ENCODE measurements at places on chromosomes 5 and 9.

DNA sequence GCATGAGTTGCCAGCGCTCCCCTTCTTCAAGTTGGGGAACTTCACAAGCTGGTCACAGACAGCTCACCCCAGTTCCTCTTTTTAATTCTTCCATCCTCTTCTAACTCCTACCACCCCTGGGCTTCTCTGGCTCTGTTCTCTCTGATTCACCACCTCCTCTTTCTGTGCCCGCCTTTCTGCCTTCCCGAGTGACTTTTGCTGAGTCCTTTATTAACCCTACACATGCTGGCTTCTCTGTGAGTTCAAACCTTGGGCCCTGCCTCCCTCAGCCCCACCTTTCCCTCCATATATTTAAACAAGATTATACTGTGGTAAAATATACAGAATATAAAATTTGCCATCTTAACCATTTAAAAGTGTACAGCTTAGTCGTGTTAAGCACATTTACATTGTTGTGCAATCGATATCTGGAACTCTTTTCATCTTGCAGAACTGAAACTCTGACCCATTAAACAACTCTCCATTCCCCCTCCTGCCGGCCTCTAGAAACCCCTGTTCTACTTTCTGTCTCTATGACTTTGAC lies 32.0 kb downstream of the SLC46A2 start:
- H3K36me3 ChIP-seq: no peaks in the 10 kb centered on the region
- no peak for DNase-seq
- no peak overlapping the region for H3K4me3 ChIP-seq
- H3K27me3 ChIP-seq: no peaks in the 10 kb centered on the region
- H3K27ac ChIP-seq: no peak overlapping the region

DNA sequence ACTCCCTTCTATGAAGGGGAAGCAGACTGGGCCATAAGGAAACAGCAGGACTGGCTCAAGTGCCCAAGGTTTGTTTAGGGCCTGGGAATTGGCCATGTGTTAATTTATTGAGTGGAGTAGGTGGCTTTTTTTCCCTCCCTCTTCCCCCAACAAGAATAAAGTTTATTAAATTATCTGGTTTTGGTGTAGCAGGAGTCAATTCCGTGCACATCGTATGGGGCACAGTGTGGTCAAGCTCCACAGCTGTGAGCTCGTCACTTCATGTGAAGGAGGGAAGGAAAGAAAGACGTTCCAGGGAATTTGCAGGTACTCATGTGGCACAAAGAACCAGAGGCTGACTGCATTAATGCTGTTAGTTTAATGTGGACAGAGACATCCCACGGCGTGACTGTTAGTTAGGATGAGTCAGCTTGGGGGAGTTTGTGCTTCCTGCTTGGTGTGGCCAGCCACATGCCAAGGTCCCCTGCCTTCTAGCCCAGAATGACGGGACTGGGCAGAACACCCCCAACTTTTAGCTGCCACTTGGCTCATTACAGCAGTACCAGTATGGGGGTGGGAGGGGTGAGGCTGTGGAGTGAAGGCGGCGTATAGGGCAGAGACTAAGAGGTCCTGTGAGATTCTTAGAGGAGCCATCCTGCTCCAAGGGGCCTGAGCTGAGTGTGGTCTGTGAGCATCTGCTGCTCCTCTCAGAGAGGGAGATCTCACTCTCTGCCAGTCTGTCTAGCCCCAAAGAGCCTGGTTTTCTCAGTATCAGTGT lies 33.2 kb downstream of the CSF1R start:
- no peaks in the 10 kb centered on the region for H3K4me1 ChIP-seq
- H3K27ac ChIP-seq: no peak overlapping the region
- H3K4me3 ChIP-seq: no peak overlapping the region
- peaks cover 48% of the 10 kb centered on the region for H3K36me3 ChIP-seq
- no peaks in the 10 kb centered on the region for H3K27me3 ChIP-seq

DNA sequence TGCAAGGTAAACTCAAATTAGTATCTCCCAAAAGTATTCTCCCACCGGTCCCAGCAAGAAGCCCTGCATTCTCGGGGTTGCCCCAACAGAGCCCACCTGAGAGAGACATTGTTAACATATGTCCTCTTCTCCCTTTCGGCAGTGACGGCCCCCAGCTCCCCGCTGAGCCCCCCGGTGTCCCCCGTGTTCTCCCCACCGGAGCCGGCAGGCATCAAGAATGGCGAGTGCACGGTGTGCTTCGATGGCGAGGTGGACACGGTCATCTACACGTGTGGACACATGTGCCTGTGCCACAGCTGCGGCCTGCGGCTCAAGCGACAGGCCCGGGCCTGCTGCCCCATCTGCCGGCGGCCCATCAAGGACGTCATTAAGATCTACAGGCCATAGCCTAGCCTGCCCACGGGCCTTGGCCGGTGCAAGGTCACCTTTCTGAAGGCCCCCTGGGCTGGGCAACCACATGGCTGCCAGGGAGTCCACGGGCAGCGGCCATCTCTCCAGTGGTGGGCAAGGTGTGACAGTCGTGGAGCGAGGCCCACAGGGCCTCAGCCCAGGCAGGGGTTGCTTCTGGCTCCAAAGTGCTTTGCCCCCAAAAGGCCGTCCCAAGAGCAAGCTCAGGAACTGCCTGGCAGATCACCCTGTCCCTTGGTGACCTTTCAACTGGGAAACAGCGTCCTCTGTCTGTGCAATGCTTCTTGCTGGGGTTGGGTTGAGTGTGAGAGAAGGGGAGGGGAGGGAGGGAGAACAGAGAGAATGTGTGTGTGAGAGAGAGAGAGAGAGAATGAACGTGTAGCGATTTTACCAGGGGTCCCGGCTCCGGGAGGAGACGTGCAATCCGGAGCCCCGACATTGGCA lies 45.7 kb downstream of the NEURL1B start:
- no peaks in the 10 kb centered on the region for H3K36me3 ChIP-seq
- no peak overlapping the region for H3K27ac ChIP-seq
- DNase-seq: no peak
- H3K27me3 ChIP-seq: no peaks in the 10 kb centered on the region

DNA sequence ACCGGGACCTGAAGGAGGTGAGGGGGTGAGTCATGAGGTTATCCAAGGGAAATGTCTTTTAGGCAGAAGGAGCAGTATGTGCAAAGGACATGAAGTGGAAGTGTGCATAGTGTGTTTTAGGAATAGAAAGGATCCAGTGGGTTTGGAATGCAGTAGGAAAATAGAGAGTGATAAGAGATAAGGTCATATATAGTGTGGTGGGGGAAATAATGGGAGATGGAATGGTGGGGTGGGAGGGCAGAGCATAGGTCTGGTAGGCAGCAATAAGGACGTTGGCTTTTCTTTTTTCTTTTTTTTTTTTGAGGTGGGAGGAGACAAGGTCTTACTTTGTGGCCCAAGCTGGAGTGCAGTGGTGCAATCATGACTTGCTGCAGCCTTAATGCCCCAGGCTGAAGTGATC lies 17.8 kb downstream of the SNX24 start:
- H3K4me3 ChIP-seq: no peak overlapping the region
- H3K4me1 ChIP-seq: no peaks in the 10 kb centered on the region
- H3K27me3 ChIP-seq: no peaks in the 10 kb centered on the region

DNA sequence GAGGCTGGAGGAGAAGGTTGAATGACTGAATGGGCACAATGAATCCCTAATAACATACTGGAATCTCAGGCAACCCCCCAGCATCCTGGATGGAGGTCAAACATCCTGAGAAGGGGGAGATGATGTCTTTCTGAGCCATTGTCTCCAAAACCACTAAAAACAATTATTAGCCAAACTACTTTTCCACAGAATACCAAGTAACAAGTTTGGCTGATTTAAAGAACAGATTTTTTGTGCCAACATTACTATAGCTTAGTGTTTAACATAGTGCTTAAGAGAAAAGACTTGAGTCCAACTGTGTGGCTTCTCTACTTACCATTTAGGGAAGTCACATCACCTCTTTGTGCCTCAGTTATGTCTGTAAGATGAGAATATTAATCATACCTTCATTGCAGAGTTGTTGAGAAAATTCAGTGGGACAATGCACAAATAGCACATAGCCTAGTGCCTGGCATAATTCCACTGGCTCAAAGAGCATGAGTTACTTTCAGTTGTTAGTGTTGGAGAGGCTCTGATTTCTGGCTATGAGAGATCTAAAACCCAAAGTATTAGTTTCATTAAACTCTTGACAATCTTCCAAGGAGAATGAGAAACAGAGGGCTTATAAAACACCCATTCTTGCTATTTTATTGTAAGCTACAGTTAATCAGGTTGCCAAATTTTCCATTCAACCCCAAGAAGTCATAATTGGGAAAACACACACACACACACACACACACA lies 111.3 kb upstream of the NR3C1 start:
- H3K4me1 ChIP-seq: no peaks in the 10 kb centered on the region
- H3K27ac ChIP-seq: no peak overlapping the region
- no peaks in the 10 kb centered on the region for H3K27me3 ChIP-seq
- no peak overlapping the region for H3K4me3 ChIP-seq
- no peaks in the 10 kb centered on the region for H3K36me3 ChIP-seq

Measured in CD8-positive, alpha-beta memory T cell (primary cell).